Cerebellum (tissue), 4 donors: ENCODE measurements at places on chromosomes 3 and 15. TPM values are rescaled to one million over a fixed set of nuclear protein-coding genes. Genes with fewer than 3 reads are reported as not detected.

The GPR156 gene
- total RNA-seq, result 6.2 TPM

The SPTSSB gene
- total RNA-seq, result 8.3 TPM

The ELL3 gene
- 0.73 TPM for total RNA-seq

The DNASE1L3 gene
- total RNA-seq, result 0.54 TPM

The HES1 gene
- total RNA-seq, result 14.3 TPM
